Uterus (tissue), 4 donors: ENCODE measurements at places on chromosomes 4 and X. TPM values are rescaled to one million over a fixed set of nuclear protein-coding genes. Genes with fewer than 3 reads are reported as not detected.
A peak's percentile ranks its signal among the peaks of the same experiment; 100 is the strongest.

GRCh38 chr4:21290562-21290961, 590.3 kb downstream of the PACRGL start:
- DNase-seq: no peak

Gene SERTM2
- 3.1 TPM for total RNA-seq

- peak; percentile 41 for DNase-seq
Measured at GRCh38 chrX:130174045-130174704, 2.4 kb downstream of the RAB33A start.

DNA sequence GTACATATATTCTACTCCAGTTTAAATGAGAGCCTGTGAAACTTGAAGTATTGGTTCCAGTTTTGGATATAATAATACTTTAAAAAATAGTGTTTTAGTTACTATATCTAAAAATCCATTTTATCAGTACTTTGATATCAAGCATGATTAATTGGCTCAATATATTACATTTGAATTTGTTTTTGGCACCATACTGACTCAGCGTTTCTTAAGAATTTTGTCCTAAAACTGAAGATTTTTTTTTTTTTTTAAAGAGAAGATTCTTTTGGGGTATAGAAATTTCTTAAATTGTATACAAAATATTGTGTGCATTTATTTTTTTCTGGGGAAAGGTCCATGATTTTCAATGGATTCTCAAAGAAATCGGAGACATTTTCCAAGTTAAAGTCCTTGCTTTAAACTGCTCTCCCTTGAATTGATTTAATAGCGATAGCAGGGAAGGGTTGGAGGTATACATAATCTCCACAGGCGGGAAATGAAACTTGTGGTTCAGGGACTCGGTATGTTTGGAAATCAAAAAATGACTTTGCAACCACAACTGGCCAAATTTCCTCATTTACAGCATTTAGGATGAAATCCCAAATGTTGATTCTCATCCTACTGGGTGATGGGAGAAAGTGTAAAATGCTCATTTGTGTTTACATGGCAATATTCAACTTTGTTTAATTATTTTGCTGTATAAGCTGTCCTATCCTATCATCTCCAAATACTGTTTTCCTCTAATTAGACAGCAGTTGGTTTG, 62.3 kb downstream of the TMA16 start:
- DNase-seq: no peak

Gene RPGR
- total RNA-seq: 49.8 TPM

- no peak for DNase-seq
Measured at GRCh38 chr4:98203332-98204235, 57.6 kb upstream of the RAP1GDS1 start.

Gene GNRHR
- total RNA-seq: not detected
